ENCODE measurements at places on chromosomes 12 and 14.
A peak's percentile ranks its signal among the peaks of the same experiment; 100 is the strongest.

DNA sequence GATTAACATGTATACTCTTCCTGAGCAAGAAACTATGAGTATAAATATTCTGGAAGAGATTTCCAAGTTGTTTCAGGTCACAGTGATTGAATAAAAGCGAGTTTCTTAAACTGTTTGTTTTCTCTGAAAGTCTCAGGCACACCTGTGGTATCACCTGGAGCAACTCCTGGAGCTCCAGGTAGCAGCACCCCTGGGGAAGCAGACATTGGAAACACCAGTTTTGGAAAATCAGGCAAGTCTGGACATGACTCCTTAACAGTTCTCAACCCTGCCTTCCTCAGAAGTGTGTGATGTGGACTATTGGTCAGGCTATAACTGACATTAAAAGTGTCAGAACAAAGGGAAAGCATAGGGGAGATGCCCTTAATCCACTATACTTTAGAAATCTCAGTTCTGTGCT lies 217.6 kb upstream of the CNTN1 start:
- no peak for DNase-seq

DNA sequence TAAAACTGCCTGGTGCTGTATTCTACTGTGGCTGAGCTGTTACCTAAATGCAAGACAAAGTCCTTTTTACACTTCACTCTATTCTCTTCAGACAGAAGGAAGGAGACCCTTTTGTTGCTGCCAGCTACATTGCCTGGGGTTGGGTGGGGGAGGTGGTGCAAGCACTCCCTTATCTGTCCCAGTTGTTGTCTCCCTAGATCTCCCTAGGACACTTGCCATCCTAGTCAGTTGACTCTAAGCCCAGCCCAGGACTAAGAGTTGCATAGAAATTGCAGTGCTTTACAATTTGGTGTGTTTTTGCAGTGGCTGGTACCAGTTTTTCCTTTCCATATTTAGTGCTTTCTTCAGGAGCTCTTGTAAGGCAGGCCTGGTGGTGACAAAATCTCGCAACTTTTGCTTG lies 35.1 kb downstream of the SCYL2 start:
- DNase-seq = no peak

GRCh38 chr14:67680941-67681340 lies 6.5 kb upstream of the VTI1B start:
- DNase-seq = no peak

GRCh38 chr12:6370994-6371754 lies 4.2 kb downstream of the SCNN1A start:
- DNase-seq = peak; percentile 97

- DNase-seq = no peak
Measured at GRCh38 chr14:89424241-89424640, 7.2 kb upstream of the FOXN3 start.

DNA sequence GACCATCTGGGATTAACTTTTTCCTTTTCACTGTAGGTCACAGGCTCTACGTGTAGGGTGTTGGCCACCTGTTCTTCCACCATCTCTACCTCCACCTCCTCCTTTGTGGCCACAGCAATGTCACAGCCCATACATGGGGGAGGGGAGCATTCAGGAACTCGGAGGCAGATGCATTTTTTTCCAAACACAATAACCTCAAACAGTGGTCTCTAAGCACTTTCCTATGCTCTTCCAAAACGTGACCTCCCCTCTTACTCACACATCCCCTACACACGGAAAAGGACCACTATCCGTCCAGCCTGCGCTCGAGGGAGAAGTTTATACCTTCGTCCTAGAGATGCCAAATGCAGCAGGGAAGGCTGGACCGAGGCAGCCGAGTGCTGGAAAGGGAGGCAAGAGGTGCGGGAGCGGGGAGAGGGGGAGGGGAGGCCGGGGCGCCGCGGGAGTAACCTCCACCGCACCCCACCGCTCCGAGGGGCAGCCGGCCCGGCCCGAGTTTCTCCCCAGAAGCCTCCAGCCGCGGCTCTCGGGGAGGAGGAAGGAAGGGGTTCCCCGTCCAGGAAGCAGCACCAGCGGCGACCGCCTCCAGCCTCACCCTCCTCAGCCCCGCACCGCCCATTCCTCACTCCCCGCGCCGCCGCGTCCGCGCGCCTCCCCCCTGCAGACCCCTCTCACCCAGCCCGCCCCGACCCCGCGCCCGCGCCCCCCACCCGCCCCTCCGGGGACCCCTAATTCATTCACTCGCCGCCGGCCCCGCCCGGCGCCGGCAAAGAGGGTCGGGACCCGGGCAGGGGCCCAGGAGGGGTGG lies 594 bp downstream of the KRAS start:
- peak; percentile 33 for DNase-seq

Measured in kidney glomerular epithelial cell (primary cell).